ENCODE measurements at places on chromosomes 4 and X.

DNA sequence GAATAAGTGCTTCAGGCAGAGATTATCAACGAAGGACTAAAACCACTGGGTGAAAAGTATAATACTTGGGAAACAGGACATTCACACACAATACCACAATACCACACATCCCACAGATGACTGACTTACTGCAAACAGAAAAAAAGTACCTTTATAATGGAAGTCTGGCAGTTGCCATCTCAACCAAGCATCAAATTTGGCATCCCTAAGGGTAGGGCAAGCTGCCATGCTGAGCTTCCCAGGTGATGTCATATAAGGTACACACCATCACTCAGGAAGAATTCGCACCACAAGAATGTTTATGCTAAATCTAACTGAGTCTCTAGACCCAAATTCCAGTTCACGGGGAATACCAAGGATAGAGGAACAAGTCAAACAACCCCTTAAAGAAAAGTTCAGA is 9.1 kb downstream of the QDPR start:
- peaks cover 53% of the 10 kb centered on the region for H3K36me3 ChIP-seq
- H3K4me3 ChIP-seq: no peak overlapping the region
- no peaks in the 10 kb centered on the region for H3K27me3 ChIP-seq
- peaks cover 10% of the 10 kb centered on the region for H3K4me1 ChIP-seq

- no peak overlapping the region for H3K27ac ChIP-seq
- H3K4me1 ChIP-seq: peaks cover 41% of the 10 kb centered on the region
- H3K27me3 ChIP-seq: no peaks in the 10 kb centered on the region
- DNase-seq: no peak
Measured at GRCh38 chrX:19876962-19877361, 10.4 kb downstream of the SH3KBP1 start.

GRCh38 chrX:20596856-20597255 is 330.1 kb upstream of the RPS6KA3 start:
- peak overlapping the region; percentile 34 for H3K27ac ChIP-seq
- H3K4me1 ChIP-seq: peaks cover 14% of the 10 kb centered on the region
- no peaks in the 10 kb centered on the region for H3K36me3 ChIP-seq

GRCh38 chr4:57214654-57215411 is 104.6 kb upstream of the IGFBP7 start:
- DNase-seq: no peak
- no peaks in the 10 kb centered on the region for H3K36me3 ChIP-seq
- H3K27me3 ChIP-seq: peaks cover 4% of the 10 kb centered on the region
- no peak overlapping the region for H3K27ac ChIP-seq
- H3K4me3 ChIP-seq: no peak overlapping the region

- no peak overlapping the region for H3K4me3 ChIP-seq
- no peaks in the 10 kb centered on the region for H3K36me3 ChIP-seq
- no peaks in the 10 kb centered on the region for H3K4me1 ChIP-seq
- H3K27me3 ChIP-seq: no peaks in the 10 kb centered on the region
- DNase-seq: peak; percentile 73
Measured at GRCh38 chr4:53804719-53805118, 213.4 kb upstream of the LNX1 start.

GRCh38 chrX:153829799-153830639 is at the start of gene PDZD4:
Gene PDZD4, minus strand, starts transcription at chrX:153830544. Its CDS starts 246 bp downstream, at chrX:153830298.
- peak; percentile 64 for DNase-seq
- H3K4me3 ChIP-seq: peak within 1 kb of the TSS; percentile 23
- H3K4me1 ChIP-seq: peaks cover 3% of the 10 kb centered on the region
- H3K27ac ChIP-seq: no peak within 1 kb of the TSS

DNA sequence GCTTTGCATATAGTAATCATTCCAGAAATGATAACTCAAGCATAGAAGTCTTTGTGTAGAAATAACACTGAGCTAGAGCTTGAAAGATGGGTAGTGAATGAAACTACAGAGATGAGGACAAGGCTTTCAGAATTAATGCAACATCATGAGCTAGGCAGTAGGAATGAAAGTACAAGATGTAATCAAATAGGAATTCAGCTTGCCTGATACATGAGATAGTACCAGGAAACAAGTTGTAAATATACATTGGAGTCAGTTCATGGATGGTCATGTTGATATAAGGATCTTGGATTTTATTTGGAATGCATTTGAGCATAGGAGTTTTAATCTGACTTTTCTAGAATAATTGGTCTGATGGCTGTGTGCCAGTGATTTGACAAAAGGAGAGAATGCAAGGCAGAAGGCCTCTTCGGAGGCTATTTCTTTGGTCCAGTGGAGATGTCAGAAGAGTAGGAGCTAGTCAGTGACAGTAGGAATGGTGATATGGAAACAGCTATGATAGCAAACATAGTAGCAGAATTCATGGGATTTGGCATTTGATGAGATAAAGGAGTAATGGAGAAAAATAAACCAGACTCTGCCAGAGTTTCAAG is 206.4 kb upstream of the PACRGL start:
- no peaks in the 10 kb centered on the region for H3K36me3 ChIP-seq
- no peak overlapping the region for H3K4me3 ChIP-seq
- H3K4me1 ChIP-seq: no peaks in the 10 kb centered on the region
- DNase-seq: no peak
- no peaks in the 10 kb centered on the region for H3K27me3 ChIP-seq
- no peak overlapping the region for H3K27ac ChIP-seq

- H3K27me3 ChIP-seq: no peaks in the 10 kb centered on the region
- H3K4me3 ChIP-seq: no peak overlapping the region
- DNase-seq: no peak
- H3K27ac ChIP-seq: no peak overlapping the region
Measured at GRCh38 chrX:71292669-71293365, 8.7 kb upstream of the ITGB1BP2 start.

DNA sequence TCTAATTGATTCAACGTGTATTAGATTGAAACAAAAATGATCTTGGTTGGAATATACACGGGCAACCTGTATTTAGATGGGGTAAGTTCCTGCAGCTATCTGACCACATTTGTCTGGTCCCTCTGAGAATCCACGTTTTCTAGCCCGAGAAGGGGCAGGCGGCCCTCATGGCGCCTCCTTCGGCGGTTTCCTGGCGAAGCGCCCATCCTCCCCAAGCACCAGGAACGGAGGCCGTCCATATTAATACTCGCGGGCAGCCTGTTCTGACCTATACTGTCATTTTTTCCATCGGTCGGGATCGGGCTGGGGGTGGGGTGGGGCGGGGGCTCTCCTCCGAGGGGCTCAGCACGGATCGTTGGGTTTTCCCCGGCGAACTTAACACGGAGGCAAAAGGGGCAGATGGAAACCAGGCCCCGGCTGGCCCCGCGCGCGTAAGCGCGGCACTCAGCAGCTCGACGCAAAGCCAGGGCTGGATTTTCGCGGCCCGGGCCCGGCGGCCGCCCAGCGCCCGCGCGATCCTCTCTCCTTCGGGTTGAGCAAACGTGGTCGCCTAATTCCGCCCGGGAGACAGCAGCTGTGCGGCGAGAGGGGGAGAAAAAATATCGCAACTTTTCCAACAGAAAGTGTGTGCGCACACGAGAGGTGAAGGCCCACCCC is 77.2 kb upstream of the BCOR start:
- H3K4me3 ChIP-seq: peak overlapping the region; percentile 93

GRCh38 chr4:90495211-90495610 is 368.0 kb downstream of the CCSER1 start:
- no peaks in the 10 kb centered on the region for H3K36me3 ChIP-seq
- H3K27me3 ChIP-seq: no peaks in the 10 kb centered on the region
- no peak for DNase-seq
- H3K4me1 ChIP-seq: no peaks in the 10 kb centered on the region
- no peak overlapping the region for H3K27ac ChIP-seq

DNA sequence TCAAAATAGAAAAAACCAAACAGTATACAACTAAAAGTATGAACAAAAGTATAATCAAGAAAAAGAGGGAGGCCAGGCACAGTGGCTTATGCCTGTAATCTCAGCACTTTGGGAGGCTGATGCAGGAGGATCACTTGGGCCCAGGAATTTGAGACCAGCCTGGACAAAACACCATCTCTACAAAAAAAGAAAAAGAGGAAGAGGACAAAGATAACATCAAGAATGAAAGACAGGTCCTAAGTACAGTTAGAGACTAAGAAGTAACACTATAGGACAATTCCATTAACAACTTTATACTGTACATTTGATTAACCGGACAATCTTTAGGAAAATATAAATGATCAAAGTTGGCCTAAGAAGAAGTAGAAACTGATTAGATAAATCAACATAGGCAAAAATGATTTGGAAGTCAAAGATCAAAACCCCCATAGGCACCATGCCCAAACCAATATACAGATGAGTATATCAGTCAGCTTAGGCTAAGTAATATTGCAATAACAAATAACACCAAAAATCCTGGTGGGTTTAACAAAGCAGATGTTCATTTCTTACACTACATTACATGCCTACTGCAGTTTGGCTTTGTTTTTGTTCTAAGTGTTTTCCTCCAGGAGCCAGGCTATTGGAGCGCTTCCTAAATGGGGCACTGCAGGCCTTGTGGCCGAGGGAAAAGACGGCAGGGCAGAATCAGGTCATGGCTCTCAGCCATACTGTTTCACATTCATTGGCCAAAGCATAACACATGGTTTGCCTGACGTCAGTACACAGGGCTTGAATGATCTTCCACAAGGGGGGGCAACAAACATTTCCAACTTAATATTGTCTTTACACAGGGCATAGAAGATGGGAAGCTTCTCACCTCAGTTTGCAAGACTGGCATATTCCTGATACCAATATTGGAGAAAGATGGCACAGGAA is 42.2 kb upstream of the HGFAC start:
- H3K27me3 ChIP-seq: no peaks in the 10 kb centered on the region
- no peak overlapping the region for H3K4me3 ChIP-seq
- H3K4me1 ChIP-seq: no peaks in the 10 kb centered on the region
- no peak for DNase-seq
- no peaks in the 10 kb centered on the region for H3K36me3 ChIP-seq

GRCh38 chrX:40947276-40947675 is 138.0 kb upstream of the USP9X start:
- no peak overlapping the region for H3K27ac ChIP-seq
- H3K4me3 ChIP-seq: no peak overlapping the region
- no peaks in the 10 kb centered on the region for H3K27me3 ChIP-seq

DNA sequence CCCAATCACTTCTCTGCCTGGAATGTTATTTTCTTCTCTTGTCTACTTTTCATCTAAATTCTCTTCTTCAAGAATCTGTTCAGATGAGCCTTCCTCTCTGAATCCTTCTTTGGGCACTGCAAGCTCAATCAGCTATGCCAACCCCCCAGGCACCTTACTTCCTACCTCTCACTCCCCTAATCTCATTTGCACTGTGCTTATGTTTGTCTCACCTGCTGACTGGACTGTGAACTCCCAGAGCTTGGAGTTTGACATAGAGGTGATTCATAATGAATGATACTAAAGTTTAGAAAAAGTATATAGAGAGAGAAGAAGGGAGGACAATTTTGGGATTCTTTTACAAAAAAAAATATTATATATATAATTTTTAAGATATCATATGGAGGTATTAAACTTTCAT is 36.3 kb downstream of the ANXA10 start:
- no peak overlapping the region for H3K4me3 ChIP-seq
- no peak overlapping the region for H3K27ac ChIP-seq
- no peaks in the 10 kb centered on the region for H3K36me3 ChIP-seq
- DNase-seq: no peak
- H3K4me1 ChIP-seq: no peaks in the 10 kb centered on the region
- peaks cover 9% of the 10 kb centered on the region for H3K27me3 ChIP-seq

- H3K4me1 ChIP-seq: peaks cover 5% of the 10 kb centered on the region
- no peak overlapping the region for H3K4me3 ChIP-seq
- no peaks in the 10 kb centered on the region for H3K36me3 ChIP-seq
- peaks cover 10% of the 10 kb centered on the region for H3K27me3 ChIP-seq
Measured at GRCh38 chr4:139908636-139909437, 243.2 kb downstream of the MGST2 start.

DNA sequence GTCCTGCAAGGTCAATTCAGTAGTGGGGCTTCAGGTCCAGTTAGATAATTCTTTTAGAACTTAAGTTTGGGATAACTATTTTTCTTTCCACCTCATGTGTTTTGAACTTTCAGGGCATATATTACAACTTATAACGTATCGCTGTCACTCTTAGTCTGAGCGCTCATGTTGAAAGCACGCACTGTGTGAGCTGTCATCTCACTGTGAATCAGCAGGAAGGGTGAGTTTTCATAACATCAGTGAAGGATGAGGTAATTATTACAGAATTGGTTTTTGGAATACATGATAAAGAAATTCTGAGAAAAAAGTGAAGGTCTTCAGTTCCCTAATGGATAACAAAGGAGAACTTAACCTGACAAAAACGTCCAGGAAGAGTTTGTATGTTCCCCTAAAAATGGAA is 45.1 kb upstream of the SLC4A4 start:
- no peaks in the 10 kb centered on the region for H3K4me1 ChIP-seq
- H3K27ac ChIP-seq: no peak overlapping the region
- H3K27me3 ChIP-seq: peaks cover 3% of the 10 kb centered on the region
- H3K36me3 ChIP-seq: no peaks in the 10 kb centered on the region
- no peak overlapping the region for H3K4me3 ChIP-seq

GRCh38 chr4:108850219-108850649 is 87.4 kb upstream of the ETNPPL start:
- H3K4me1 ChIP-seq: peaks cover 27% of the 10 kb centered on the region
- H3K36me3 ChIP-seq: no peaks in the 10 kb centered on the region
- no peaks in the 10 kb centered on the region for H3K27me3 ChIP-seq
- peak overlapping the region; percentile 68 for H3K4me3 ChIP-seq
- peak overlapping the region; percentile 56 for H3K27ac ChIP-seq

- no peak overlapping the region for H3K27ac ChIP-seq
- no peak for DNase-seq
- no peaks in the 10 kb centered on the region for H3K4me1 ChIP-seq
- H3K4me3 ChIP-seq: no peak overlapping the region
- H3K27me3 ChIP-seq: no peaks in the 10 kb centered on the region
Measured at GRCh38 chr4:13704035-13704434, 76.5 kb upstream of the BOD1L1 start.

GRCh38 chr4:47519239-47519883 is 34.3 kb downstream of the ATP10D start:
- DNase-seq: no peak
- H3K36me3 ChIP-seq: no peaks in the 10 kb centered on the region
- H3K4me1 ChIP-seq: peaks cover 9% of the 10 kb centered on the region
- H3K27me3 ChIP-seq: no peaks in the 10 kb centered on the region

DNA sequence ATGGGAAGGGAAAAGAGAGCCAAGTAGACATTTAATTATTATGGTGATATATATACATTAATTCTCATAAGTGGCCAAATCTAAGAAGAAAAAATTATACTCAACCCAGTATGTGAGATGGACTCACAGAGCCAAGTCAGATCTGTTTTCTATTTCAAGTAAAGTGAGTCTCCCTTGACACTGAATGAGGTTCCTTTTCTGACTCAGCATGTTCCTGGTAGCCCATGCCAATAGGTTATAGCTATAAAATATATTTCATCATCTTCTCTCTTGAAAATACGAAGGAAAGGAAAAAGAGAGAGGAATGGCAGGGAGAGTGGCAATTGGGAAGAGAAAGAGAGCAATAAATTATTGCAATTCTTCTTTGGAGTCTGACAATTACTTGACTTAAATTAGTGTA is 68.8 kb upstream of the GRIA2 start:
- no peaks in the 10 kb centered on the region for H3K4me1 ChIP-seq
- H3K4me3 ChIP-seq: no peak overlapping the region
- no peaks in the 10 kb centered on the region for H3K36me3 ChIP-seq
- no peaks in the 10 kb centered on the region for H3K27me3 ChIP-seq

DNA sequence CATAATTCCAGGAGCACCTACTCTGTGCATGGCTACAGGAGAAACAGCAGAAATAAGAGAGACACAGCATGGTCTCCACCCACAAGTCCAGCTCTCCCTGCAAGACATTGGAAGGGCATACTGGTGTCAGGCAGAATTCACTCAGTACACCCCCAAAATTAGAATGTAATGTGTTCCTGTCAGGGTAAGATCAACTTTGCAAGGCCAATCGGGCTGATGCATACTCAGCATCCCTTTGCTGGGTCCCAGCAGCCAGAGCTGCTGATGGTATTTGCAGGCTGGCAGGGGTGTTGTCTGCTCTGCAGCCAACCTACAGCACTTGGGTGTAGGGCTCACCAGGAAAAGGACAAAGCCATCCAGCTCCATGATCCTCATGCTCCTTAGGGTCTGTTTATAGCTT is 295.4 kb upstream of the STS start:
- no peaks in the 10 kb centered on the region for H3K4me1 ChIP-seq
- no peaks in the 10 kb centered on the region for H3K36me3 ChIP-seq
- H3K27ac ChIP-seq: no peak overlapping the region
- no peaks in the 10 kb centered on the region for H3K27me3 ChIP-seq
- no peak overlapping the region for H3K4me3 ChIP-seq

All from activated CD4-positive, alpha-beta T cell treated with anti-CD3 and anti-CD28 coated beads, Interleukin-2, amount 10 ng/mL, durations not matched to agents 24 days and 14 days (primary cell).